ENCODE measurements at places on chromosomes 5 and 9.

GRCh38 chr5:171416160-171417049 lies 3.0 kb upstream of the FGF18 start:
- no peak for DNase-seq

GRCh38 chr5:59328709-59329296 lies 564.7 kb downstream of the PDE4D start:
- DNase-seq = peak; percentile 5

GRCh38 chr5:149046196-149046829 lies 16.5 kb downstream of the SH3TC2 start:
- no peak for DNase-seq

GRCh38 chr5:116668390-116668789 lies 93.8 kb upstream of the SEMA6A start:
- DNase-seq = no peak

- peak; percentile 54 for DNase-seq
These were observed 63.0 kb downstream of the PBX3 start for GRCh38 chr9:125810161-125810560.

DNA sequence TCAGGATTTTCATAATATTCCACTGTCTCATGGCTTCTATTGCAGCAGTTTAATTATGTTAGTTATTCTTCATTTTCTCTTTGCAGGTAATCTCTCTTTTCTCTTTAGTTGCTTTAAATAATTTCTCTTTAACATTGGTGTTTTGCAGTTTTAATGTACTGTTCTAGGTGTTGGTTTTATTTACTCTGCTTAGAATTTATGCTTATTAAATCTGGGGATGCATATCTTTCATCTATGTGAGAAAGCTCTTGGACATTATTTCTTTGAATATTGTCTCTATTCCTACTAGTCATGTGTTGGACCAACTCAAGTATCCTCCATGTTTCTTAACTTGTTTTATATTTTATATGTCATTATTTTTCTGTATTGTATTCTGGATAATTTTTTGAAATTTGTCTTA lies 218.7 kb upstream of the TUT7 start:
- no peak for DNase-seq

DNA sequence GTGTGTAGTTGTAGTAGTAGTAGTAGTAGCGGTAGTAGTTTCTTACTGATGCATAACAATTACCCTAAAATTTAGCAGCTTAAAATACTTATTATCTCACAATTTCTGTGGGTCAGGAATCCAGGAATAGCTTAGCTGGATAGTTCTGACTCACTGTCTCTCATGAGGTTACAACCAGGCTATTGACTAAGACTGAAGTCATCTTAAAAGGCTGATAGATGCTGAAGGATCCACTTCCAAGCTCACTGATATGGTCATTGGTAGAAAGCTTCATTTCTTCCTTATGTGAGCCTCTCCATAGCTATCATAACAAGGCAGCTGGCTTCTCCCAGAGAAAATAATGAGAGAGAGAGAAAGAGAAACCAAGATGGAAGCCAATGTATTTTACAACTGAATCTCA lies 147.5 kb upstream of the FBXL17 start:
- DNase-seq = peak; percentile 34

DNA sequence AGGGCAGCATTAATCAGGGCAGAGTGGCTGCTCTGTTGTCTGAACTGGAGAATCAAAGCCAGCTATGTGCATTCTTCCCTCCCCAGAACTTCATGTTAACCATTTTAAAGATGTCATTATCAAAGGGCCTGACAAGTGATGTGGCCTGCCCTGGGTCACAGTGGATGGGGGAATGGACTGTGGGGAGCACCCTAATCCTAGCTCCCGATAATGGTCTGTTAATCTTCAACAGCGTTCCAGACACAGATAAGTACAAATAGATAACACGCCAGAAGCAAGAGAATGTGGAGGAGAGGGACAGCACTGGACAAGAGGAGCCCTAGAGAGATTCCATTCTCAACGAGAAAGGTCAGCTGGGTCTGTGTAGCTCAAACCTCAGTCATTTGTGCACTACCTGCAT lies 77.5 kb downstream of the DPYSL3 start:
- DNase-seq = no peak

GRCh38 chr9:97744710-97745708 lies 47.9 kb upstream of the XPA start:
- no peak for DNase-seq

- DNase-seq = no peak
These were observed 402.5 kb downstream of the NFIB start for GRCh38 chr9:13911473-13911872.

- no peak for DNase-seq
These were observed 35.8 kb upstream of the CDH6 start for GRCh38 chr5:31157720-31158119.

- peak; percentile 66 for DNase-seq
These were observed at the start of gene PRR7 for GRCh38 chr5:177446200-177447065. Gene PRR7, plus strand, starts transcription at chr5:177446814. Its CDS starts 8,254 bp downstream, at chr5:177455068.

GRCh38 chr9:81375187-81376100 lies 313.9 kb downstream of the TLE1 start:
- no peak for DNase-seq

GRCh38 chr5:102778478-102778877 lies 23.4 kb downstream of the PAM start:
- DNase-seq = peak; percentile 78

All from AG10803 (cell line).